ENCODE measurements at places on chromosomes 7 and 10.

DNA sequence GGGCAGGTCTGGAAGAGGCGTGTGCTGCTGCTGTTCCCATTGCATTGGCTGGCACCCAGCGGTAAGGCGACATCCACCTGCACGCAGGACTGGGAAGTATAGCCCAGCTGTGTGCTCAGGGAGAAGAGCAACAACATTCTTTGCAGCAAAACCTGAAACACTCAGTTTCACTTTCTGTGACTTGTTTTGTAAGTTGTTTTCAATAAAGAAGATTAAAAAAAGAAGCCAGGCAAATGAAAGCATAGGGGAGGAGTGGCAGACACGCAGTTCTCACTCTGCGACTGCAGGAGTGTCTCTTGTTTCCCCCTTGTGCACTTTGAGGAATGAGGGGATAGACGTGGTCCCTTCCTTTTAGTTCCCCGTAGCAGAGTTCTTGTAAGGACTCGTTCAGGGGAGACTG lies 5.8 kb downstream of the FBH1 start:
- peak; percentile 20 for DNase-seq

DNA sequence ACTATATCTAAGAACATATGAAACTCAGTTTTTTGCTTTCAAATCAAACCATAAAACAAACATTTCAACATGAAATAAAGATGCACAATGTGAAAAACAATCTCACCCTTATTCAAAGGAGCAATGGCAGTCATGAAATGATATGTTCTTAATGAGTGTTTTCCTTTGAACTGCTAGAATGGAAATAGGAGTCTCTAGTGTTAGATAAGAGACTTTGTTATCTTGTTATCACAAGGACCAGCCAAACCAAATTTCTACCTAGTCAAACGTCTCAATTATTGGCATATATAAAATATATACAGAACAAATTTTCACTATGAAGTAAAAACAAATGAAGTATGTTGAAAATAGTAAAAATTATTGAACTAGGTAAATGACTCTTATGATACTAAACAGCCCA lies 1.2 kb downstream of the VPS41 start:
- DNase-seq: no peak

- DNase-seq: no peak
Measured at GRCh38 chr7:128755819-128756476, 16.8 kb downstream of the CALU start.

- DNase-seq: no peak
Measured at GRCh38 chr7:98613601-98614425, 3.3 kb upstream of the NPTX2 start.

DNA sequence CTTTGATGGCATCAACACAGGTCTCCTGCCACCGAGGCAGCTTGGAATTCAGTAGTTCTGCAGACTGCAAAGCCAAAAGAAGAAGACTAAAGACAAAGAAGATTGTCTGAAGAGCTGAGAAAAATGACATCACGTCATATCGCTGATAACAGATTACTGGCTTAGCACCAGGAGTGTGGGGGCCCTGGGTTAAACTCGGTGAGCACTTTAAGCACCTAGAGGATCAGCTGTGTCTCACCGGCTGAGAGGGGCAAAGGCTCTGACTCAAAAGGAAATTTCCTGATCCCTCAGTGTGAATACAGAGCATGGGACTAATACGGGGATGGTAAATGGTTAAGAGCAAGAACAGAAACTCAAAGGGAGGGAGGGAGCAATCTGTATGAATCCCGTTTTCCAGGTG lies 30.7 kb downstream of the BRI3 start:
- DNase-seq: no peak

DNA sequence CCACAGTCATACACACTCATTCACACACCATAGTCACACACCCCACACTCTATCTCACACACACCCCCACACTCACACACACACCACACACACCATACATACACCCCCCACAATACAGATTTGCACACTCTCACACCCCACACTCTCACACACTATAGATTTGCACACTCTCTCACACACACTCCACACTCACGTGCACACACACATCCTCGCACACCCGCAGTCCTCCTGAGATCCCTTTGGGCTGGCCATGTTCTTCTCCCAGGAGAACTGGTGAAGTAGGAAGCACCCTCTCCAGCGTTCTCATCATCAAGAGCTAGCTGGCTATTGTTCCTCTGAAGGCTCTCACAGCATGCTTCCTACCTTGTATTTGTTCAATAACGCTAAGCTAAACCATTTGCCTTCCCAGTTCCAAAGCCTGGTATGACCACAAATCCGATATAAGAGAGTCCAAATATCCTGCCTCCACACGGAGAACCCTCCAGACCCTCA lies 86.2 kb downstream of the HECW1 start:
- no peak for DNase-seq

DNA sequence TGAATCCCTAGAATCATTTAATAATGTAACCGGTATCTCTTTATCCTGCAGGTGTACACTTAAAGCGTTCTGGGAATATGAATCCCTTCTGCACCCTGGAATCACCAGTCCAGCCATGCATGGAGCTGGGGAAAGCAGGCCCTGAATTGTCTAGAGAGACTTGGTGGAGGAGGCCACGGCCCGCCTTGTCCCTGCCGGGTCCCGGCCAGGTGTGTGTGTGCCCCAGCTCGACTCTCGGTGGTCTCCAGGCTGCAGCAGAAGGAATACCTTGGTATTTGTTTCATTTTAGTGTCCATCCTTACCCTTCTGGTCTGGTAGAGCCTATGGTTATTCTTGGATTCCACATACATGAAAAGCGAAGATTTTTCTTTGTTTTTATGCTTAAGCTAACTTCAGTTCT lies 58.1 kb downstream of the PRPF18 start:
- no peak for DNase-seq

DNA sequence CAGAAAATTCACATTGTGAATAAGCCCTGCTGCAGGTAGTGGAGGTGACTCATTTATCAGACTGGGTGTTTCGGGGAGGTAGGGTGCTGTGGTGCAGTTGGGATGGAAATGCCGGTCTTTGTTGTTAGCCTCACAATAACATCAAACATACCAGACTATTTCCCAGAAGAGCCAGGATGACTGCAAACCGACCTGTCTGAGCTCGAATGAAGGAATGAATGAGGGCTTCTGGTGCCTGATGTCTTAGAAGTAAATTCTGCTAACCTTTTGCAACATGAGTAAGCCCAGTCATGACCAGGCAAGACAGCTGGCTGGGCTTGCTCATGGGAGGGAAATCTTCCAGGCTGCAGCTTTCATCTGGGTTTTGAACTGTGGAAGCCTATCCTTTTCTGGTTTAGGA lies 2.4 kb upstream of the VDAC2 start:
- peak; percentile 35 for DNase-seq

DNA sequence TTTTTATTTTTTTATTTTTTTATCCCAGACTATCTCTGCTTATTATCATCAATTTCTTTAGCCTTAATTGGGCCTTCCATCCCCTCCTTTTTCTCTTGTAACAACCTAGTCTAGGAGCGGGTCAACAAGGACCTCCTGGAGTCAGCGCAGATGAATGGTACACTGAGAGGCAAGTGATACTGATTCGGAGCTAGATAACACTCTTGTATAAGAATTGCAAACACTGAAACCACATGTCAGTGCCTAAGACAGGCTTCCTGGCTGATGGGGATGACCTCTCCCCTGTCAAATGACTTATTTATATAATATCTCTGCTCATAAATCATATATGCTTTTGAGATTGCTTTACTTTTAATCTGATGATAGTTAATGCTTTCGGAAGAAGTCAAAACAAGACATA lies 22.7 kb downstream of the BPGM start:
- peak; percentile 46 for DNase-seq

DNA sequence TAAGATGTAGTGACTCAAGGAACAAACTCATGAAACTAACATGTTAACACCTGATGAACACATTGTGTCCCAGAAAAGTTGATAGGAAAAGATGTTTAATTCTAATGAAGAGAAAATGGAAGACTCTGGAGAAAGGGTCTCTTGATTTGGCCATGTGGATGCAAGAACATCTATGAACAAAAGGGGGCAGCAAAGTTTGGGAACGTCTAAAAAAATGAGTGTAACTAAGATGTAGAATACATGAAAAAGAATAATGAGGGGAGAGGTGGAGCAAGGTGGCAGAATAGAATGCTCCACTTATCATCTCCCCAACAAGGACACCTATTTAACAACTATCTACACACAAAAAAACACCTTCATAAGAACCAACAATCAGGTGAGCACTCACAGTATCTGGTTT lies 805.1 kb downstream of the TNS3 start:
- DNase-seq: no peak

DNA sequence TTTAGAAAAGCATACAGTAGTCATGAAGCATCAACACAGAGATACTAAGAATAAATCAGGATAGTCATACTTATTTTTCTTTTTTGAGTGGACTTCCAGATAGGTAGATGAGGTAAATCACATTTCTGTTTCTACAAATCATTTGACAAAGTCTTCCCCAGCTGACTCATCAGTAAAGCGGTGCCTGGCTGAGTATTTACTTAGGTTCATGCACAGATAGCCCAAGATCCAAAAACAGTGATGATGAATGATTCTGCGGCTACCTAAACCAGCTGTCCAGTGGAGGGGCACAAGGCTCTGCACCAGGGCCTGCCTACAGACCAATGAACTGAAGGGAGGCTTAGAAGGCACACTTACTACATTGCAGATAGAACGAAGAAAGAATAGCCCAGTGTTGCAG lies 113.1 kb downstream of the PARP12 start:
- DNase-seq: no peak

GRCh38 chr7:94212160-94212559 lies 182.5 kb upstream of the COL1A2 start:
- no peak for DNase-seq

DNA sequence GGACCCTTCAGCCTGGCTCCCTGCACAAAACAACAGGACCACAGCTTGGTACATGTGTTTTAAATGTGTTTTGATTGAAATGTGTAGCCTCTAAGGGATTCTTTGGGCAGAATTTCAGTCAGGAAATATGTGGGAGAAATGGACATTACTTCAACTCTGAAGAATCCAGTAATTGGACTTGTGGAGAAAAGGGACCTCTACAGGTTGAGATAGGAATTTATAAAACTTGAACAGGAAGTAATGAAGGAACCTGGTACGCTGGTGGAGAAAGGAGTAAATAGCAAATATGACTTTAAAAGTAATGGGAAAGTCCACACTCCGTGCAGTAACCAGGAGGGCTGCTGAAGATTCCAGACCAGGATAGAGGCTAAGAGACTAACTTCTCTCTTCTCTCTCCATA lies 220.5 kb downstream of the LHFPL3 start:
- DNase-seq: no peak

DNA sequence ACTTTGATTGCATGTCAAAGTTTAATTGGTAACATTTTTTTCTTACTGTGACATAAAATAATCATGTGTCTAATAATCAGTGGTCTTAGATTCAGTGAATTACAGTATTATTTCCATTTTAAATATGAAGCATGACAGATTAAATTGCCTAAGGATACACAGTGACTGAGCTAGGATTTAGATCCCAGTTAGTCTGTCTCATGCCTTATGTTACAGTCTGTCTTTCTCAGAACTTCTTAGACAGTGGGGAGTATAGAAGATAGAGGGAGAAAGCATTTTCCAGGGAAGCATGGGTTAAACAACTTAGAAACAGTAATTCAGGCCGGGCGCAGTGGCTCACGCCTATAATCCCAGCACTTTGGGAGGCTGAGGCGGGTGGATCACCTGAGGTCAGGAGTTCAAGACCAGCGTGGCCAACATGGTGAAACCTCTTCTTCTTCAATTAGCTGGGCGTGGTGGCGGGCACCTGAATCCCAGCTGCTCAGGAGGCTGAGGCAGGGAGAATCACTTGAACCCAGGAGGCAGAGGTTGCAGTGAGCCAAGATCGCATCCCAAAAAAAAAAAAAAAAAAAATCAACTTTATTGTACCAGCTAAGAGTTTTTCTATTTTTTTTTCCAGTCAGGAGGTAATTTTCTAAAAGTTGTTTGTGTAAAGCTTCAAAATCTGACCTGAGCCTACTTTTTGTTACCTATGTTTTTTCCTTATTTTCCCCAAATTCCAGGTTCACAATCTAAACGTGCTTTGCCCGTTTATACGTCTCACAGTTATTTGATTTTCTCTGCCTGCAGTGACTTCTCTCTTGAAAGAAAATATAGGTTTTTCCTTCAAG lies 3.3 kb downstream of the CASD1 start:
- no peak for DNase-seq

DNA sequence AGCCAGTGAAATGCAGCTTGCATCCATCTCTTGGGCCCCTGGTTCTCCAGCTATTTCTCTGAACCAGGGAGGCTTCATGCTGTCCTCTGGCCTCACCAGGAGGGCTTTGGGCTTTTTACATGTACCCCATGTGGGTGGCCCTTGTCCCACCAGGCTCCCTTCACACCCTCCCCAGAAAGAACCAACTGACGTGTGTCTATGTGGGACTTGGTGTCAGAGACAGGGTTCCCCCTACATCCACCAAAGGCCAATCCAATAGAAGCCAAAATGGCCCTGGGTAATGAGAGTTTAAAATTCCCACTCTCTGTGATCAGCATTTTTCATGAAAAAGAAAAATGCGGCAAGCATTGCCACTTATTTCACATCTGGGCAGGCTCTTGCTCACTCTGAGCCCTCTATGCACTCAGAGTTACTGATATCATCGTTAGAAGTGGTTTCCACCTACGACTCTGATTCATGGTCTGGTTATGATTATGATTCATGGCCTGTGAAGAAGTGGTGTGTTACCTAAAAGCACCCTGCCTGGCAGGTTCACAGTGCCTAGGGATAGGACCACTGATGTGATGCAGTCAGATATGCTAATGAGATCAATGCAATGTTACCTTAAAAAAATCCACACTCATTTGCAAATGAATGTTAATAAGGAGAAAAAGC lies 133.5 kb downstream of the BUB3 start:
- DNase-seq: peak; percentile 83

DNA sequence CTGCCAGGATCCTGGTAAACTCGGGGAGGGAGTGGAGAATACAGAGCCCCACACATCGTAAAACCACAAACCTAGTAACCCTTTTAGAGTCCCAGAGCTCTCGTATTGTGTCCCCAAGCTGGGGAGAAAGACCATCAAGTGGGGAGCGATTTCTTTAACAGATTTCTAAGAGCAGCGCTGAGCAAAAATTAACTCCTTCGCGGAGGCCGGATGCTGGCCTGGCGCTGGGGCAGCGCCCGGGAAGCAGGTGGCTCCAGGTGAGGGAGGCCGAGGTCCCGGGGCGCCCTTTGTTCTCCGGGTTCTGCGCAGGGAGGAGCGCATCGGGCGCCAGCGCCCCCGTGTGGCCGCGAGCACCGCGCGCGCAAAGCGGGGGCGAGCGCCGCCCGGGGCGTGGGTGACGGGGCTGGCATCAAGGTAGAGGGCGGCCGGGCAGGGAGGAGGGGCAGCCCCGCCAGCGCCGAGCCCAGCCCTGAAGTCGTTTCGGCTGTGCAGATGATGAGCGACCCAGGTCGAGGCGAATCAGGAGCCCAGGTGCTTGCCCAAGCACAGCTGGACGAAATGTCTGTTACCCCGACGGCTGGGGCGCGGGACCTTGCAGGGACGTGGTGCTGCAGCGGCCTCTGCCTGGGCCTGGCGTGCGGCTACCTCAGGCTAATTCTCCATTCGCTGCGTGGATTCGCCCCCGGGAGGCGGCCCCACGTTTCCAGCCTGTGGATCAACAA lies 10.4 kb upstream of the FGFR2 start:
- DNase-seq: peak; percentile 45
